Neural progenitor cell (in vitro differentiated cells): ENCODE measurements at places on chromosomes 13 and 19. TPM values are rescaled to one million over a fixed set of nuclear protein-coding genes. Genes with fewer than 3 reads are reported as not detected.

DNA sequence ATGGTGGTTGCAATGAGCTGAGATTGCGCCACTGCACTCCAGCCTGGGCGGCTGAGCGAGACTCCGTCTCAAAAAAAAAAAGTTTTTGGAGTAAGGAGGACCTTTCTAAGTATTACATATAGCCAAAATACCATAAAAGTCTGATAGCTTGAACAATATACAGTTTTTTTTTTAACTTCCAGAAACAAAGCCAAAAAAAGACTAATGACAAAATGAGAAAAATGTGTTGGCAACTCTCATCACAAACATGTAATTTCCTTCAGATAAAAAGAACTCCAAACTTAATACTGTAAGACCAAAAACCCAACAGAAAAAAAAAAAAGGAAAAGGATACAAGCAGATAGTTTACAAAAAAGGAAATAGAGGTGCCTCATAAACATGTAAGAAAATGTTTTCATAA lies 68.2 kb upstream of the MED4 start:
- DNase-seq = no peak

GRCh38 chr19:3504735-3505134 lies 1.4 kb upstream of the FZR1 start:
- DNase-seq = no peak

GRCh38 chr13:40987606-40988280 lies 31.4 kb downstream of the ELF1 start:
- DNase-seq = no peak

GRCh38 chr13:58573743-58574142 lies 942.2 kb downstream of the PCDH17 start:
- DNase-seq = no peak

SERP2 gene
- total RNA-seq = 2.5 and 8.1 TPM in 2 replicates

DNA sequence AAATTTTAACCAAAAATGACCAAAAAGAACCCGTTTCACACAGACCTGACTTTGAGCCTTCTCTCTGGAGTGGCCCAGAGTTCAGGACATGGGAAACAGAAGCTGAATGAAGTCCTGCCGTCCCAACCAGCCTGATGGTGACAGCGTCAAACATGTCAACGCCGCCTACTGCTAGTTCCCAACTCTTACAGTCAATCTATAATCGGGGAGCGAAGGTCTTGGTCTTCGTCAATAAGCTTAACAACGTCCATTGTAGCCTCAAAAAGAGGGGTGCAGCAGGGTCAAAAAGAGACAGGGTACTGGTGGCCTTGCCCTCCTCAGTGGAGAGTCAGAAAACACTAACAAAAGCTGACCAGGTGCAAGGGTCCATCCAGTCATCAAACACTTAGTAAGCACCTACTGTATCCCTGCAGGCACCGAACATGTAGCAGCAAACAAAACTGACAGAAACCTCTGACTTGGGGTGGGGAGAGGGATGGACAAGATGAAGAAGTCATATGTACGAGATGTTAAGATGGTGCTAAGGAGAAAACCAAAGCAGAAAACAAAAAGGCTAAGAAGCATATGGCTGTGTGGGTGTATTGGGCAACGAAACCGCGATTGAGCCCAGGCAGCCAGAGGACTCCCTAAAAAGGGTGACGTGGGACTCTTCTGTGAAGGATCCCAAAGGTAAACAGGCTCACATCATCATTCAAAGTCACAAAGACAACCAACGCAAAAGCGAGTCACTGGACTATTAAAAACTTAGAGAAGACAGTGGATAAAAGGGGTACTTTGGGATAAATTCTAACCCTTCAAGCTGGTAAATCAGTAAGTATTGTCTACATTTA lies 12.0 kb downstream of the MLLT1 start:
- no peak for DNase-seq

C3 gene
- total RNA-seq = 0.25 and 1.5 TPM in 2 replicates

DNA sequence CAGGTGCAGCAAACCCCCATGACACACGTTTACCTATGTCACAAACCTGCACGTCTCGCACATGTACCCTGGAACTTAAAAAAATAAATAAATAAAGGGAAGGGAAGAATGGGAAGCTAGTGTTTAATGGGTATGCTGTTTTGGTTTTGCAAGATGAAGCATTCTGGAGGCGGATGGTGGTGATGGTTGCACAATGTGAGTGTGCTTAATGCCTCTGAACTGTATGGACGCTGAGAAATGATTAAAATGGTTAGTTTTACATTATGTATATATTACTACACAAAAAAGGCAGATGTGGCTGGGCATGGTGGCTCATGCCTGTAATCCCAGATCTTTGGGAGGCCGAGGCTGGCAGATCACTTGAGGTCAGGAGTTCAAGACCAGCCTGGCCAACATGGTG lies 17.8 kb downstream of the NFILZ start:
- no peak for DNase-seq

DNA sequence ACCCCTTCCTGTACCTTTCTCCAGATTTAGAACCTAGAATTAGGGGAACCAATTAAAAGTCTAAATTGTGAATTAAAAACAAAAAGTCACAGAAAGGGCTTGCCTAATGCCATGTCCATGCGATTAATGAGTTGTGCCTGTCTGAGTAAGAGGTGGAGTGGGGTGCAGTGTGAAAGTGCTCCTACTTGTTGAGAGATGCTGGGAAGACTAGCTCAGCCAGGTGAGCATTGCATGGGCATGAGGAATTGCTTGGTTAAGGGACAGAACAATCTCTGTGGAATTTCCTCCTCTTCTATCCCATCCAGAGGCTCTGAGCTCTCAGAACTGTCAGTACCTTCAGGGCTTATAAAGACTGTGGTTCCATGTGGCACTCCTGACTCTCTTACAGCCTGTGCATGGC lies 159.0 kb upstream of the UBL3 start:
- DNase-seq = no peak

DNA sequence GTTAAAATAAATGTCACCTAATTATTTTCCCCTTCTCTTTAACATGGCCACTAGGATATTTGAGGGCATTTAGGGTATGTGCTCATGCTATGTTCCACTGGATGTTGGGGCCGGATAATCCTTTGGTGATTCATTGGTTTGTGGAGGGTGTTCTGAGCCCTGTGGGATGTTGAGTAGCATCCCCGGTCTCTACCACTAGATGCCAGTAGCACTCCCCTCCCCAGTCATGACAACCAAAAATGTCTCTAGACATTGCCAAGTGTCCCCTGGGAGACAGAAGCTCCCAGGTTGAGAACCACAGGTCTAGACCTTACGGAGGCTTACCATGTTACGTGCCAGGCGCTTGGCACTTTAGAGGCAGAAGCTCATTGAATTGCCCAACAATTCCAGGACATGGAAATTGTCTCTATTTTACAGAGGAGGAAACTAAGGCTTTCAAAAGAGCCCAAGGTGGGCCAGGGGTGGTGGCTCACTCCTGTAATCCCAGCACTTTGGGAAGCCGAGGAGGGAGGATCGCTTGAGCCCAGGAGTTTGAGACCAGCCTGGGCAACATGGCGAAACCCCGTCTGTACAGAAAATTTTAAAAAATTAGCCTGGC lies 14.1 kb downstream of the SHANK1 start:
- DNase-seq = peak; percentile 75

DNA sequence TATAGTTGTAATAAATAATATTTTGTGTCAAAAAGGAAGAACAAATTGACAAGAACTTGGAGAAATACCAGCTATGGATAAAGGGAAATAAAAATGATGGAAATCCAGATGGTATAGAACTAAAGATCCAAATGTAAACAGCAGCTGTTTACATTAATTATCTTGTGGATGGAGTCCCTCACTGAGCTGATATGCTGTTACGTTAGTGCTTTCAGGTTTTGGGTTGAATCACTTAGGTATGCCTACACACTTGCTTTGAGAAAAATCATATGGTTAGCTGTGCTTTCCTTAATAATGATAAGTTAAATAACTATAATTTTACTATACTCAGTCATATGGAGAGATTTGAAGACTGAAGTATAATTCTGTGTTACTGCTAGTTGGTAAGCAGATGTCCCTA lies 27.7 kb downstream of the WASF3 start:
- DNase-seq = no peak

GRCh38 chr19:7863157-7863970 lies 10.8 kb downstream of the PRR36 start:
- peak; percentile 73 for DNase-seq

DNA sequence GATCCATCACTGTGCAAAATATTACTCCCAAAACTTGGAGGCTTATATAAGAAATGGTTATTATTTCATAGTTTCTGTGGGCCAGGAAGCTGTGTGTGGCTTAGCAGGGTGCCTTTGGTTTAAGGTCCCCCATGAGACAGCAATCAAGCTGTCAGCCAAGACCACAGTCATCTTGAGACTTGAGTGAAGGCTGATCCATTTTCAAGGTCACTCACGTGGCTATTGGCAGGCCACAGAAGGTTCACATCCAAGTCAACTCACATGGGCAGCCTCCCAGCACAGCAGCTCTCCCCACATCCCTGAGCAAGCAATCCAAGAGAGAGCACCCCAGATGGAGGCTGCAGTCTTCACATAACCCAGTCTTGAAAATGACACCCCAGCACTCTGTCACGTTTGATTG lies 537.4 kb downstream of the MYO16 start:
- no peak for DNase-seq

NDUFA13 gene
- total RNA-seq = 78.6 and 108 TPM in 2 replicates
